Effector memory CD4-positive, alpha-beta T cell (primary cell): ENCODE measurements at places on chromosomes 4 and X.

DNA sequence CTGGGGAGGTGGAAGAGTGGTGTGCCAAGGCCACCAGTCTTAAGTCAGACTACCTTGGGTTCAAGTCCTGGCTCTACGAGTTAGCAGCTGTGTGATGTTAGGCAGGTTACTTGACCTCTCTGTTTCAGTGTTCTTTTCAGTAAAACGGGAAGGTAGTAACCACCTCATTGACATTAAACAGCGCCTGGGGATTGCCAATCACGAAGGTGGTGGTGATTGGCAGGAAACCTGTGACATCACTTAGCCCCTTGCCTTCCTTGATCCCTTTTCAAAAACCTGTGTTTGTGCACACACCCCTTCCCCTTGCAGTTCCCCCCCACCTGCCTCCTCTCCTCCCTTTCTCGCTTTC is 7.6 kb downstream of the KLF3 start:
- DNase-seq: no peak

- DNase-seq: no peak
These were observed 492 bp upstream of the NKX3-2 start for GRCh38 chr4:13544606-13545393.

- DNase-seq: no peak
These were observed 237.8 kb upstream of the PGRMC2 start for GRCh38 chr4:128525387-128525786.

DNA sequence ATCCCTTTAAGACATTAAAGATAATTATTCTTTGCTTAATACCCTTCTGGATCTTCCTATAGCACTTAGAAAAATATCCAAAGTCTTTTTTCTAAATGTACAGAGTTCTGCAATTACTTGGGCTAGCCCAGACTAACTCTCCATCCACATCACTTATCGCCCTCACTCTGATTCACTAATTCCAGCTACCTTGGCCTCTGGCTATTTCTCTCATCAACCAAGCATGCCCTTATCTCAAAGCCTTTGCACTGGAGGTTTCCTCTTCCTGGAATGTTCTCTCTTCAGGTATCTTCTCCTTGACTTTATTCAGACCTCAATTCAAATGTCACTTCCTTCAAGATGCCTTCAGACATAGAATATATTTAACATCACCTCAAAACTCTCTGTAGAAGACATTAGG is 345.1 kb upstream of the SMIM31 start:
- DNase-seq: no peak

GRCh38 chrX:115894087-115894486 is 276.5 kb upstream of the AGTR2 start:
- DNase-seq: no peak

DNA sequence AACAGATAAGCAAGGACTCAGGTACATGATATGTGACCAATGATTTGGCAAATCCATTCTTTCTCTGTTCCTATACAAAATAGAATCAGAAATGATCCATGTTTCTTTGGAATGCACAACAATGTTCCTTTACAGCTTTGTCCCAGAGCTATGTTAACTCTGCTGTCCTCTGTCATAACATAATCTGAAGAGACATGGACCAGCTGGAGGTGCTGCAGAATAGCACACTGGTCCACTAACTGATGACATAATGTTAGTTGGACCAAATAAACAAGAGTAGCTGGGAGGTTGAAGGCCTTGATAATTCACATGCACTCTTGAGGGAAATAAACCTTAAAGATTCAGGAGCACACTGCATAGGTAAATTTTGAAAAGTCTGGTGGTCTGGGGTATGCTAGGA is 23.0 kb upstream of the DHX15 start:
- DNase-seq: no peak

GRCh38 chrX:15438332-15438731 is 54.1 kb upstream of the VEGFD start:
- DNase-seq: no peak

DNA sequence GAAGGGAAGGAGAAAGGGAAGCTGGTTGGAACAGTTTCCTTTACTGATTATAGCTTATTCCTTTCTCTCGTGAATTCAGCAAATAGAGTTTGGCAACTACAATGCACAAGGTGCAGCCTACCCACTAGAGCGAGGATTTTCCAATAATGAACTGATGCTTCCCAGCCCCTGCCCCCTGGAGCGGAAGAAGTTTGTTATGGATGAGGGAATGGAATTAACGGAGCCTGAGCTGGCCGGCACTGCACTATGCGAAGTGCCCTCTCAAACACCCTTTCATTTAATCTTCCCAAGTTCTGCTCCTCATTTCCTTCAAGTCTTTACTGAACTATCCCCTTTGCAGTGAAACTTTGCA is 42.5 kb upstream of the CBR4 start:
- no peak for DNase-seq

GRCh38 chr4:98285676-98286075 is 24.5 kb downstream of the RAP1GDS1 start:
- no peak for DNase-seq

GRCh38 chr4:78565971-78566372 is 14.4 kb downstream of the ANXA3 start:
- no peak for DNase-seq

- DNase-seq: no peak
These were observed 64.6 kb upstream of the ESX1 start for GRCh38 chrX:104319346-104319745.

GRCh38 chrX:49878834-49879655 is at the start of gene USP27X:
Gene USP27X, plus strand, starts transcription at chrX:49879484. Its CDS starts 824 bp downstream, at chrX:49880308.
- DNase-seq: peak; percentile 78

DNA sequence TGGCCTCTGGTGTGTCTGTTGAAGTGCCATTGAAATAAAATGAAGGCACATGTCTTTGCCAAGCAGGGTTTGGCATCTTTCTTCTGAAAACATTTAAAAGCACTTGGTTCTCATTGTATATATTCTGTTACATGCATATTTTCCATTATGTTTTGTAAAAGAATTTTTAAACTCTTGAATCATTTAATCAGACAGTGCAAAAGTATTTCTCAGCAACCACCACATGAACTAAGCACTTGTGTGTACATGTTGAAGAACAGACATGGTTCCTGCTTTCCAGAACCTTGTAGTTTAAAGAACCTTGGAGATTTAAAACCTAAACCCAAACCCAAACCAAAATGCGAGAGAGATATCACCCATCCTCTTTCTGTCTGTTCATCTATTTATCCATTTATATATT is 220.3 kb upstream of the GIMD1 start:
- DNase-seq: no peak
